ENCODE measurements at places on chromosomes 1 and 21.
A peak's percentile ranks its signal among the peaks of the same experiment; 100 is the strongest.

GRCh38 chr1:36436821-36437220 lies 13.4 kb downstream of the OSCP1 start:
- DNase-seq: no peak

- no peak for DNase-seq
Observed at GRCh38 chr1:177246710-177247580, 76.2 kb downstream of the BRINP2 start.

DNA sequence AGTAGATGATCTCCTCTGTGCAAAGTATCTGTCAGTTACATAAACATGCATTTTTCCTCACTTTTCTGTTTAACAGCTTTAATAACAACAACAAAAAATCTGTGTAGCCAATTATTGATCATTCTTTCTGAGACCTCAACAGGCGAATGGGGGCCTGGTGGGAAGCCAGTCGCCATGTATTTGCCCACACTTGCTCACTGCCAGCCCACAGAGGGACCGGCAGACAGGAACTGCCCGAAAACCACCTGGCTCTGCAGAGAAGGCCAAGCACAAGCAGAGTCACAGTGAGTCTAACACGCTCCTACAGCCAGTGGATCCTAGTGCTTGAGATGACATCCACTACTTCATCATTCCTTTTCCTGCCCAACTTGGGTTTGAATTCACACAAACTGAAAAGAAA lies 56.1 kb downstream of the NPHP4 start:
- DNase-seq: no peak

DNA sequence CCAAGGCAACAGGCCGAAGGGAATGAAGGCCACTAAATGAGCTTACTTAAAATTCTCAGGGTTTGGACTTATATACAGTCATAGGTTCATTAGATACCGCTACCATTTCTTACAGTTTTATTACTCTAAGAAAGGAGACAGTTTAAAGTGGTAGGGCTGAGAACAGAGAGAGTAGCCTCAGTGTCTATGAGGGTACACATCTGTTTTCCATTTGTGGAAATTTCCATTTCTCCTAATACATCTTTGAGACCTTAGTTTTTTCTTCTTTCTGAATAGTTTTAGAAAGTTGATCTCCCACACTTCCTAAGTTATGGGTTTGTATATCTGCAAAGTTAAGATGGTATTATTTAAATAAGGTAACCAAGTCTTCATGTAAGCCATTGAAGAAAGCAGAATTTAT lies 1279.1 kb downstream of the NCAM2 start:
- no peak for DNase-seq

- no peak for DNase-seq
Observed at GRCh38 chr1:53015508-53015860, 46.5 kb upstream of the PODN start.

GRCh38 chr1:42055061-42055460 lies 98.1 kb upstream of the GUCA2B start:
- no peak for DNase-seq

GRCh38 chr1:53298045-53298637 lies 29.7 kb downstream of the LRP8 start:
- DNase-seq: no peak

GRCh38 chr1:156896490-156897033 lies 3.0 kb downstream of the PEAR1 start:
- DNase-seq: no peak

DNA sequence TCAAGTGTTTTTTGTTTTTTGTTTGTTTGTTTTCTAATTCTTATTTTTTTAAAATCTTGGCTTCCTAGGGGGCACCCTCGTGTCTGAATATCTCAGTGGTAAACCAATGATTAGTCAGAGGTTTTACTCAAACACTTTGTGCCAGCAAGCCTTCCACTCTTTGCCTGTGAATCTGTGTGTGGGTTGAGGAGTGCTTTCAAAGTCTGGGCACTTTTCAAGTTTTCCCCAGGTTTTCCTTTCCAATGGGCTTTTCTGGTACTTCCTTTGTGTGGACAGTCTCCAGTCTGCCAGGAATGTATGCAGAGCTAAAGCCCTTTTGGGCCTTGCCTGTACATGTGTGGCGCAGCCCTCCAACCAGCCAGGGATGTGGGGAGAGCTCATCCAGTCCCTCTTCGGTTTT lies 9.7 kb upstream of the PPIE start:
- no peak for DNase-seq

- no peak for DNase-seq
Observed at GRCh38 chr1:226687426-226687825, 51.7 kb downstream of the ITPKB start.

DNA sequence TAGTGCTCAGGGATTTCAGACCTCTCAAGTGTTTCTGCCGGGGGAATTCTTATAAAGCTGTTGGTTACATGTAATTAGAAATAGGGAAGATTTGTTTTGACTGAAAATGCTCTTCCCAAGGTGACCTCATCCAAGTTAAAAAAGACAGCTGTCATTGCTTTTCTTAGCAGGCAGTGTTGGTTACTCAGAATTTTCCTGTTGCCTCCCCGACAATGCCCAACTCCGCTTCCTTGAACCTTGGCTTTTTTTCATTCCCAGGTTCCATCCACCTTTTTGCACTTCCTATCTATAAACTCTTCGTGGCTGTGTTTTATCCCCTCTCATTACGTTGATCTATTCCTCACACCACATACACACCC lies 825 bp upstream of the DPH5 start:
- no peak for DNase-seq

GRCh38 chr1:189675712-189676244 lies 801.9 kb downstream of the BRINP3 start:
- DNase-seq: no peak

- no peak for DNase-seq
Observed at GRCh38 chr1:212430416-212430815, 2.3 kb upstream of the NENF start.

DNA sequence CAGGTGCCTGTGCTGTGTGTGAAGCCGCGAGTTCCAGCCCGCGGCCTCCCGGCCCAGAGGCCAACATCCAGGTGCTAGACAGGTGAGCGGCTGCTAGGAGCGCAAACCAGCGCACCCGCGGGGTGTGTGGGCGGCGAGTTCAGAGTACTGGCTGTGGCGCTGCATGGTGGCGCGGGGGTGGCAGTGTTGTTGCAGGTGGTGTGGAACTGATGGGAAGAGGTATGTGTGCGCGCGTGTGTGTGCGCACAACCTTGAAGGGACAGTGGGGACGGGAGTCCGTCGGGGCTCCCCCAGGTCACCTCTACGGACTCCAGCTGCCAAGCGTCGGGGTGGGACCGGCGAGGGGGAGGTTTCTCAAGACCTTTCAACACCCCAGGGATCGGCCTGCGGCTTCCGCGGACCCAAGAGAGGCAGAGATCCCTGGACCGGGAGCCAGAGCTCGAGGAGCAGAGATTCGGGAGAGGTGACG lies 433 bp upstream of the DMBX1 start:
- no peak for DNase-seq

GRCh38 chr1:213123536-213123935 lies 72.5 kb downstream of the RPS6KC1 start:
- DNase-seq: no peak

DNA sequence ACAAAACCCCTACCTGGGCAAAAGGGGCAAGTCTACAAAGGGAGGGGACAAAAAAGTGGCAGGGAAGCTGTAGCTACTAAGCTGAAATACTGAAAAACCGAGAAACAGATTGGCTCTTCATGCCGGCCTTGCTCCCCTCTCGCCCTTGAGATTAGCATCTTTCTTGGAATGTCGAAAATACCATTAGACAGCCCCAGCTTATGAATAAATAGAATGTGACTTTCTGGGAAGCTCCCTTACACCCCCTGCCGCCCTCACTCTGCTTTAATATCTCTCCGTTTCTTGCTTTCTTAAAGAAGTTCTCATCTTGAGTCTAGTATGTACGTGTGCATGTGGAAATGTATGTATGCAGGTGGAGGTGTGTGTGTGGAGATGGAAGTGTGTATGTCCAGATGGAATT lies 14.1 kb downstream of the TRAF3IP3 start:
- no peak for DNase-seq

GRCh38 chr1:11759791-11760190 lies 2.2 kb upstream of the C1orf167 start:
- DNase-seq: no peak

GRCh38 chr1:31951276-31951675 lies 13.1 kb upstream of the PTP4A2 start:
- DNase-seq: no peak

DNA sequence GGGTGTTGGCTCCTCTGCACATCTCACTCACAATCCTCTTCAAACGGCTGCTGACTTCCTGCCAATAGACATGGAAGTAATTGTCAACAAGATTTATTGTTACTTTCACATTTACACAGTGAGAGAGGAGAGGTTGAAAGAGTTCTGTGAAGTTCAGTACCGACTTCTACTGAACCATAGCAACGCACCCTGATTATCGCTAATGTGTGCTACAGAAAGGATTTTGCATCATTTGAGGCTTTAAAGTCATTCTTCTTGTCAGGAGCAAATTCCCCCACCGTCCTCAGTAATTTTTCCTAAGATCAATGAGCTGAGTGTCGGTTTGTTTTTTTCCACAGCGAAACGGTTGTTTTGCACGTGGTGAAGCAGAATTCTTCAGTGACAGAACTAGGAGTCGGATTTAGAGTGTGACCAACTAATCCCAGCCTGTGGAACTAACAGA lies 361.0 kb downstream of the ADGRL2 start:
- no peak for DNase-seq

GRCh38 chr1:121459235-121459634 lies 274.5 kb downstream of the SRGAP2C start:
- DNase-seq: no peak

DNA sequence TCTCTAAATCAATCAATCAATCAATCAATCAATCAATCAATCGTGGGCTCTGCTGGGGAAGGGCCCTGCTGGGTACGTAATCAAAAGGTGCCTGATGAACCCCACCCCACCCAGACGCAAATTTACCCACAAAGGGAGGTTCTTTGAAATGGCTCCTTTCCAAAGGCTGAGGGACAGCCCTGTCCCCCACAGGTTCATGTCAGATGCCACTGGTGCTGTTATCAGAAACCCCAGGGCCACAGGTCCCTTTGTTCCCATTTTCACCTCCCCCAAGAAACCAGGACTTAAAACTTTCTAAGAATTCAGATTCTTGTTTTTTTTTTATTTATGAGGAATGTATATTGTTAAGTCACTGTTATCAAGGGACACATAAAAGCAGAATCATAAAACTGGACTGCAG lies 14.2 kb downstream of the CHRNB2 start:
- DNase-seq: no peak

GRCh38 chr1:234533034-234533891 lies 54.3 kb upstream of the TARBP1 start:
- DNase-seq: no peak

- DNase-seq: no peak
Observed at GRCh38 chr1:197269053-197269452, 1.0 kb downstream of the CRB1 start.

GRCh38 chr1:232291261-232291660 lies 338.7 kb downstream of the SIPA1L2 start:
- DNase-seq: no peak

GRCh38 chr1:109897259-109897955 lies 13.2 kb upstream of the CSF1 start:
- no peak for DNase-seq

GRCh38 chr1:241012708-241013340 lies 344.2 kb downstream of the RGS7 start:
- peak; percentile 66 for DNase-seq

GRCh38 chr1:156510709-156511108 lies 10.1 kb upstream of the MEF2D start:
- DNase-seq: no peak

- no peak for DNase-seq
Observed at GRCh38 chr1:167169642-167170041, 51.0 kb upstream of the POU2F1 start.

DNA sequence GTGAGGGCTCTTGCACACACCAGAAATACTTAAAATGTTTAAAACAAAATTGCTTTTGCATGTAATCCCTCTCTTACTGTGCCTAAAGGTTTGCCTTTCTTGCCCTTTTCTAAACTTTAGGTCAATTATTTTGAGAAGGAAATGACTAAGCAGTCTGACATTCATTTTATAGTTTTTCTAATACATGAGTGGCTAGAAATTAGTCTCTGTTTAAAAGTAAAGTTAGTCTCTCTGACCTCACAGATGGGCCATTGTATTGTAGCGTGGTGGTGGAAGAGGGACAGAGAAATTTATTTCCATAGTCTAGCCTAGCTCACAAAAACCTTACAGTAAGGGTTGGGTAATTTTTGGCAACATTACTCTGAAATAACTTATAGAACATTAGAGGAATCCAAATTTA lies 3.6 kb upstream of the COL11A1 start:
- DNase-seq: no peak

DNA sequence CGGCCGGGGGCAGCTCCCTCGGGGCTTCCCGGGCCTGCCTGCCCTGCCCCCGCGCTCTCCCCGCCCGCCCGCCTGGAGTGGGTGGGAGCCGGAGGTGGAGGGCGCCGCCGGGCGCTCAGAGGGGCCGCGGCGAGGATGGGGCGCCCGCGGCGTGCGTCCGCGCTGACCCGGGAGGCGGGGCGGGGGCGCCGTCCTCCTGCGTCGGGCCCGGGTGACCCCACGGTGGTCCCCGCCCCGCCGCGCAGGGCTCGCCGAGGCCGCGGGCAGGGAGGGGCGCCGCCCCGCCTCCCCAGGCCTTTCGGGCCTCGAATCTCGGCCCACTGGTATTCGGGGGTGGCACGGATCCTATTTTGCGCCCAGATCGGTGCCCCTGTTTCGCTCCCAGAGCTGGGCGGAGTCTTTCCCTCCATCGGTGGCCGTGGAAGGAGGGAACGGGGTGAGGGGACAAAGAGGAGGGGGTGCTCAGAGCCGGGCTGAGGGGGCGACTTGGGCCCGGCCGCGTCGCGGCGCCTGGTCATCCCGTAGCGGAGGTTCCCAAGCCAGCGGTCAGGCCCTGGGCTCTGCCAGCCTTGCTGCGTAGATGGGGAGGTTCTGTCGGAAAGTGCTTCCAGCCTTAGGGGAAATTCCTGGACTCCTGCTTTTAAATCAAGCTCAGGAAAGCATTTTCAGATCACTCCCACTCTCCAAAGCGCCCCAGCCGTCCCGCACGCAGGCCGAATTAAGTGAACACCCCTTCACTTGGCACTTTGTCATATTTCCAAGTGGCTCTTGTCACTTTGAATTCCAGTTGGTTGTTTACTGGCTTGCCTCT lies 545 bp downstream of the PATJ start:
- DNase-seq: no peak

GRCh38 chr1:172143384-172144055 lies 277.0 kb upstream of the C1orf105 start:
- no peak for DNase-seq

GRCh38 chr1:41192456-41193178 lies 49.5 kb downstream of the SCMH1 start:
- no peak for DNase-seq

All from iPS DF 6.9 (cell line).